Naive thymus-derived CD8-positive, alpha-beta T cell (primary cell): ENCODE measurements at places on chromosomes 1 and 21.

DNA sequence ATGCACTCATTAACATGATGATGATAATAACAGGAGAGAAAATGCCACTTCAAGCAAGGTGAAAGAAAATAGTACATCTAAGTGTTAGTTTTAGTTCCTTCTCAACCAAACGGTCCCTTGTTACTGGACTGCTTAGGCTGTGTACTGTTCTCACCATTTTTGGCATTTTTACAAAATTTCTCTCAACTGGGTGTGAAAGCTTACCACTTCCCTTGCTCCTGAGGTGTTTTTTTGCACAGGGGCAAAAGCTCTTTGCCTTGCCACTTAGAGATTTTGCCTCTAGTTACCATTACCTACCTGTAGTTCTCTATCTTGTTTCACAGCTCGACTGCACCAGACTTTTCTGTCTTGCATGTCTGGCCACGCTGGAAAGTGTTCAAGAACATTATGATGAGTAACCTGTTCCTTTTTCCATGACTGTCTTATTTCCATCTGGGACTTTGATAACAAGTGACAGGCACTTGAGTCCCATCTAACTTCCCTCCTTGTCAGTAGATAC, 10.7 kb downstream of the NEK7 start:
- DNase-seq = peak; percentile 21

- no peak for DNase-seq
Observed at GRCh38 chr1:230303069-230303468, 123.1 kb downstream of the PGBD5 start.

GRCh38 chr1:4684136-4684535, 29.7 kb downstream of the AJAP1 start:
- no peak for DNase-seq

- DNase-seq = no peak
Observed at GRCh38 chr1:150020711-150021110, 10.2 kb upstream of the OTUD7B start.

- DNase-seq = no peak
Observed at GRCh38 chr1:186498695-186499389, 37.9 kb upstream of the PDC start.

GRCh38 chr1:116259663-116260062, 113.4 kb upstream of the ATP1A1 start:
- no peak for DNase-seq

DNA sequence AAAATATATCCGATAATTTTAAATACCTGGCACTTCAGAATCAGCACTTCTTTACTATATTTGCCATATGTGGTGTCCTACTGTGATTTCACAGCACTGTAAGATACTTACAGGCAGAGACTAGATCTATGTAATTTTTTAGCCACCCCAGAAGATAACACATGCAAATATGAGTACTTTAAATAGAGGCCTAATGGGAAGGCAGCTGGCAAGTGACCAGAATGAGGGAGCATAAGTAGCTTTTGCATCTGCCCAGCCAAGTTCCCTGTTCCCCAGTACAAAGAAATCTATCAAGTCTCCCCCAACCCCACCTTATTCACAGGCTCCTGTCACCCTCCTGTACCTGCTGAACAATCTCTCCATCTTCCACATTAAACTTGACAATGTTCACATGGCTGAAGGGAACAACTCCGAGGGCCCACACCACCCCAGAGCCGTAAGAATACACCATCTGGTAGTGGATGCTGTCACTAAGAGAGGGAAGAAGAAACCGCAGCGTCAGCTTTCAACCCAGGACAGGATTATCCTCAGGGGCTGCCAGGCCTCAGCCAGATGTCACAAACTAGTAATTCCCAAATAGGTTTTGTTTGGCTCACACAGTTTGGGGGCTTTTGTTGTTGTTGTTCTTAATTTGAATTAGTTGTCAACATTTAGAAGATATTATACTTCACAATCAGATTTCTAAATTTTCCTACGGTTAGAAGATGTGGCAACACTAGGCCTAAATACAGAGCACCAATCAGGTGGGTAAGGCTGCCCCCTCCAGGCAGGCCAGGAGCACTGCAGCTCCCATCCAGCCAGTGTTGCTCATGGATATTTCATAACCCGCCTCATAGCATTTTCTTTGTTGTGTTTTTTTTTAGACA, 10.4 kb downstream of the EMC1 start:
- peak; percentile 58 for DNase-seq

DNA sequence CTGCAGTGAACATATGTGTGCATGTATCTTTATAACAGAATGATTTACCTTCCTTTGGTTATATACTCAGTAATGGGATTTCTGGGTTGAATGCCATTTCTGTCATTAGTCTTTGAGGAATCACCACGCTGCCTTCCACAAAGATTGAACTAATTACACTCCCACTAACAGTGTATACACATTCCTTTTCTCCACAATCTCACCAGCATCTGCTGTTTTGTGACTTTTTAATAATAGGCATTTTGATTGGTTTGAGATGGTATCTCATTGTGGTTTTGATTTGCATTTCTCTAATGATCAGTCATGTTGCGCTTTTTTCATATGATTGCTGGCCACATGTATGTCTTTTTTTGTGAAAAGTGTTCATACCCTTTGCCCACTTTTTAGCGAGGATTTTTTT, 680.5 kb downstream of the PTPRC start:
- no peak for DNase-seq

DNA sequence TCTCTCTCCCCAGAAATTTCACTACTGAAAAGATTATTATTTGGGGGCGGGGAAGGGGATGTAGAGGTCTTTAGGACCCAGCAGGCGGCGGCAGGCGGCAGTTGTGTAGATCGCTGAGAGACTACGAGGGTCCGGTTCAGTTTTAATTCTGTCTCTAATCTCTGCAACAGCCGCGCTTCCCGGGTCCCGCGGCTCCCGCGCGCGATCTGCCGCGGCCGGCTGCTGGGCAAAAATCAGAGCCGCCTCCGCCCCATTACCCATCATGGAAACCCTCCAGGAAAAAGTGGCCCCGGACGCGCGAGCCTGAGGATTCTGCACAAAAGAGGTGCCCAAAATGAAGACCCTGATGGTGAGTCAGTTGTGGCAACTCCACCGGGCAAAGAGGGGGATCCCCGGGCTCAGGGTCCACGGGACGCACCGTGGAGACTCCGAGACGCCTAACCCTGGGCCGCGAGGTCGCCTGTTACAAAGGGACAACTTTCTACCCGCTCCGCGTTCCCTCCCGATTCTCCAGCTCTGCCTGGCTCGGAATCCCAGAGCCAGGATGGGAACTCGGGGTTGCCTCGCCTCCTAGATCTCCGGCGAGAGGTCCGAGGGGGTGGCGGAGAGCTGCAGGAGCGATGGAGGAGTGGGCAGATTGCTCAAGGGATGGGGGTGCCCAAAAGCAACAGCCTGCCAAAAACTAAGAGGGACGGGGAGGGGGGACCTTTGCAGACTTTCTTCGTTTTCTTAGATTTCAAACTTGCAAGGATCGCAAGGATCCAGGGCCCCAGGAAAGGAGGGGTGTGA, at the start of gene ST6GALNAC5:
Gene ST6GALNAC5, plus strand, starts transcription at position 139 of the 789 bp plus-strand sequence.
- DNase-seq = no peak

- no peak for DNase-seq
Observed at GRCh38 chr1:183061194-183061593, 38.0 kb downstream of the LAMC1 start.
